ENCODE measurements at places on chromosomes 2 and 18.
A peak's percentile ranks its signal among the peaks of the same experiment; 100 is the strongest.

DNA sequence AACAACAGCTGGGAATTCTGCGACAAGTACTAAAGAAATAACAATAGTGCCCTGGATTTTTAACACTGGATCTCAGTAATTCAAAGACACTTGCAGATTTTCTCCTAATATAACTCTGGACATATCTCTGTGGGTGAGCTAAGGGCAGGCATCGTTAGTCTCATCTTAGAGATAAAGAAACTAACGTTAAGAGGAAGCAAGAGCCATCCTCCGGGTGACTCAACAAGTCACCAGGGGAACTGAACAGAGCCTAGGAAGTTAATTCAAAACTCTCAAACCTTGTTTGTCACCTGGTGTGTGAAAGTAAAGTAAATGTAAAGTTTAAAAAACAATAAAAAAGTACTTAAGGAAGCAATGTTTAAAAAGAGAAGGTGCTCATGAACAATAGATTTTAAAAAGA lies 41.6 kb upstream of the NRP2 start:
- no peak for DNase-seq

DNA sequence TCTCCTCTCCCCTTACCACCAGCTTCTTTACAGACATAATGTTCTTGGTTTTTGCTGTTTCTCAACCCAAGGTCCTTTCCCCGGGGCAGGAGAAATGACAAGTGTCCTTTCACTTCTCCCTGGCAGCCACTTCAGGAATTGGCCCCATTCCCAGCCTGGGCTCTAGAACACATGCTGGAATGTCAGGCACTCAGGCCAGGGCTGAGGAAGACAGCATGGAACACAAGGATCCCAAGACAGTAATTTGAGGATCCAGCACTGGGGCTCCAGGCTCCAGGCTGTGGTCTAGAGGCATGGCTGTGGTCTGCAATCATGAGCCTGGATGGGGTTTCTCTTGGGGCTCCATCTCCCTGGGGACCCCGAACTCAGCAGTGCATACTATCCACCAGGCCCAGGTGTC lies 201.4 kb downstream of the CELF4 start:
- no peak for DNase-seq

GRCh38 chr2:173249661-173250641 lies 104.7 kb upstream of the CDCA7 start:
- no peak for DNase-seq

DNA sequence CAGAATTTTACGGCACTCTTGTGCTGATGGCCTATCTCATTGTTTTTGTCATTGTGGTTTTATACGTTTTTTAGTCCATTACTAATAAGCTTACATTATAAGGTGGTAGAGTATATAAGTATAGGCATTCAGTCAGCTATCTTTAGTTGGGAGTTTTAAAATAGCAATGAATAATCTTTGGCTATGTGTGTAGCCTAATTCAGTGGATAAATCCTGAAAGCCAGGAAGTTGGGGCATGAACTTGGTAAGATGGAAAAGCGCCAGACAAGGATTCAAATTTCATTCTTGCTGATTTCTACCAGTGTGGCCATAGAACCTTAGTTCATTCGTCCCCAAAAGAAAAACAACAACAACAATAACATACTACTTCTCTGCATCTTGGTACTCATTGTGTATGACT lies 31.2 kb downstream of the EPC2 start:
- DNase-seq: no peak

DNA sequence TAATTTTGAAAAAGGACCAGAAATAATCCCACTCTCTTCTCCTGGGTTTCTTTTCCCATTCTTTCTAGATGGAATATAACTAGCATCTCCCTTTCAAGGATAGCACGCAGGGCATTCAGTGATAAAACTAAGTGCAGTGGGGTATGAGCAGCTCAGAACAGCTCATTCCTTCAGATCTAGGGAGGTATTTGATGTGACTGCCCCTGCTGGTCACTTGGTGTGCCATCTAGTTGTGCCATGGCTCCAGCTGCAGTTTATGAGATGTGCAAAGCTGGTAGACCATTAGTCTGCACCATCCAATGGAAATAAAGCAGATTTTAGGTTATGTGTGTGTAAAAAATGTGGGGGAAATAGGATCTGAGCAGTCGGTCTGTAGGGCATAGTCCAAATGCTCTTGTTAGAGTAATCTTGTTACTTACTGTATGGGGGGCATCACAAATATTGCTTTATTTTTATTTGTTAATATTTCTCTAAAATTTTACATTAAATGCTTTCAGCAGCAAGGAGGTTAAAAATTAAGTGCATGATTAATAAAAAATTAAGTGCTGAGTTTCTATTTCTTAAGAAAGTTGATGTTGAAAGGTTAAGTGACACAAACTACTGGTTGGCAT lies 38.9 kb downstream of the CTAGE1 start:
- peak; percentile 8 for DNase-seq

DNA sequence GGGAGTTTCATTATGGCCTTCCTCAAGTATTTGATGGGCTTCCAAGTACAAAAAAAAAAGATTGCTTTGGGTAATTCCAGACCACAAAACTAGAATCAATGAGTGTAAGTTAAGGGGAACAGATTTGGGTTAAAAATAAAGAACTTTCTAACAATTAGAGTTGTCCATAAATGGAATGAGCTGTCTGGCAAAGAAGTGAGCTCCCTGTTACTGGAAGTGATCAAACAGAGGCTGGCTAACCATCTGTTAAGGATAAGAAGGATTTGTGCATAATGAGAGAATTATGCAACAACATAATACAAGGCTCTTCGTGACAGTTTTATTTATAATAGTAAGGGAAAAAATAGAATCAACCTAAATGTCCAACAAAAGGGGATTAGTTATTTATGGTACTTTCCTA lies 44.6 kb upstream of the ACVR1 start:
- no peak for DNase-seq

GRCh38 chr2:217987391-217987790 lies 15.4 kb downstream of the TNS1 start:
- DNase-seq: no peak

DNA sequence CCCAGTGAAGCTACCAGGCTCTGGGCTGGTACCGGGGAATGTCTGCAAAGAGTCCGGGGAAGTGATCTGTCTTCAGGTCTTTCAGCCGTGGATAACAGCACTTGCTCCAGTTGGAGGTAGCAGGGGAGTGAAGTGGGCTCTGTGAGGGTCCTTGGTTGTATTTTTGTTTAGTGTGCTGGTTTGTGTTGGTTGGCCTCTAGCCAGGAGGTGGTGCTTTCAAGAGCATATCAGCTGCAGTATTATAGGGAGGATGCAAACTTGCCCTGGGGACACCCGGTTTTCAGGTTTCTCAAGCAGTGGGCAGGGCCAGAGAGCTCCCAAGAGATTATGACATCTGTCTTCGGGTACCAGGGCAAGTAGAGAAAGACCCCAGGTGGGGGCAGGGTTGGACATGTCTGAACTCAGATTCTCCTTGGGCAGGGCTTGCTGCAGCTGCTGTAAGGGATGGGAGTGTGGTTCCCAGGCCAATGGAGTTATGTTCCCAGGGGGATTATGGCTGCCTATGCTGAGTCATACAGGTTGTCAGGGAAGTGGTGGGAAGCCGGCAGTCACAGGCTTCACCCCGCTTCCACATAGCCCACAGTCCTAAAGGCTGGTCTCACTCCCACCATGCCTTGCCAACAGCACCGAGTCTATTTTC lies 34.4 kb downstream of the ACAA2 start:
- DNase-seq: no peak

DNA sequence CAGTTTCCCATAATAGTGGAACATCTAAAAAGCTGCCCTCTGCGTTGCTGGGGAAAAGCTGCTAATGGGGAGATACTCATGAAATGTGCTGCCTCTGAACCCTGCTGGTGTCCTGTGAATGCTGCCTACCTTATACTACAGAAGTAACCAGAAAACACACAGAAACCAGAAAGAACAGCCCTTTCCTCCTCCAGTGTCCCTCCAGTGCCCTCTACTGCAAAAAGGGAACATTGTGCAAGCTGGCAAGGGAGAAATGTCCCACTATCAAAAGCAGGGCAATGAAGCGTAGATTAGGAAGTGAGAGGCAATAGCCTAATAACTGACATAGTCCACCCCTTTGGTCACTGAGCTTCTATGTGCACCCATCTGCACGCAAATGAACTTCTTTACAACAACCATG lies 162.7 kb upstream of the ETAA1 start:
- DNase-seq: no peak

- no peak for DNase-seq
Observed at GRCh38 chr2:215499331-215499730, 63.5 kb upstream of the FN1 start.

- peak; percentile 91 for DNase-seq
Observed at GRCh38 chr18:74147779-74148542, at the start of the genes FBXO15 and TIMM21. Gene FBXO15 (minus strand): TSS chr18:74147834. CDS start chr18:74147785, 49 bp downstream. Gene TIMM21 (plus strand): TSS chr18:74148523. CDS start chr18:74148809, 286 bp downstream.

DNA sequence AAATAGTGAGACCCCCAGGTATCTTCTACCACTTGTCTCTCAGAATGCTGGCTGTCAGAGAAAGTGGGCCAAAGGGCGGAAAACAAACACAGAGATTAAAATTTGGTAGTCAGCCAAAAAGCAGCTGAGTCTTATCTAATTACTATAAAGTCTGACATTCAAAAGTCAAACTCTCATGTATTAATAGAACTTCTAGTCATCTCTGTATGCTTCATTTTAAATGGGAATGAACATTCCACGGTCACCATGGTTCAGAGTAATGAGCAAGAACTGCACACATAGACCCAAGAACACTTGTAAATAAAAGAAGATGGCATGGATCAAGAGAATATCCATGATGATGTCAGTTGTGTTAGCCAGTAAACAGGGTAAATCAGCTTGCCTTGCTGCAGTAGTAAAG lies 1267.0 kb upstream of the CHAC2 start:
- no peak for DNase-seq

- no peak for DNase-seq
Observed at GRCh38 chr2:66301022-66301766, 133.7 kb upstream of the MEIS1 start.

DNA sequence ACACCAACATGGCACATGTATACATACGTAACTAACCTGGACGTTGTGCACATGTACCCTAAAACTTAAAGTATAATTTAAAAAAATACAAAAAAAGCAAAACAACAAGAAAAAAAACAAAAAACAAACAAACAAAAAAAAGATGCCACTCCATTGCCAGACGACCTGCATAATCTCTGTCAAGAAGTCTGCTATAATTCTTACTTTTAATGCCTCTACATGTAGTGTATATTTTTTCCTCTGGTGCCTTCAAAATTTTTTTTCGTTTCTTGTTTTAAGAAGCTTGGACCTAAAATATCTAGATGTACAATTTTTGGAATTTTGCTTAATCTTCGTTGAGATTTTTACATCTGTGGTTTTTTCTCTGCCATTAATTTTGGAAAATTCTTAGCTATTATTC lies 235.6 kb upstream of the ZNF521 start:
- DNase-seq: no peak

DNA sequence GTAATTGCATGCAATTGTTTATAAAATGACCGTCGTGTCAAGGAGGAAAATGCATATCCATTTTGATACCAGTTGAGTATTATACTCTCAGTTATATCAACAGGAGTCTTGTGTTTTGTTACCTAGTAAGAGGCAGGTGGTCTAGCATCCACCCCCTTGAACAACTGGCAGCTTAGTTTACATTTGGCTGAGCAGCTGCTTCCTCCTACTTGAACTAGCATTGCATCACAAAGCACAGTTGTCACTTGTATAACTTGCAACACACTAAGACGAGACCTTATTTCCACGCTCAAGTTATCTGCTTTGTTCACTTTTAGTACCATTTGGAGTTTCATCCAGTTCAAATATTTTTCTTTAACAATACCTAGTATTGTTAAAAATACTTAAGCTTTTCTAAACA lies 75.4 kb upstream of the UBE2E3 start:
- DNase-seq: no peak

- no peak for DNase-seq
Observed at GRCh38 chr18:37729716-37730115, 164.1 kb upstream of the CELF4 start.
